ENCODE measurements at places on chromosomes 12 and 14.

DNA sequence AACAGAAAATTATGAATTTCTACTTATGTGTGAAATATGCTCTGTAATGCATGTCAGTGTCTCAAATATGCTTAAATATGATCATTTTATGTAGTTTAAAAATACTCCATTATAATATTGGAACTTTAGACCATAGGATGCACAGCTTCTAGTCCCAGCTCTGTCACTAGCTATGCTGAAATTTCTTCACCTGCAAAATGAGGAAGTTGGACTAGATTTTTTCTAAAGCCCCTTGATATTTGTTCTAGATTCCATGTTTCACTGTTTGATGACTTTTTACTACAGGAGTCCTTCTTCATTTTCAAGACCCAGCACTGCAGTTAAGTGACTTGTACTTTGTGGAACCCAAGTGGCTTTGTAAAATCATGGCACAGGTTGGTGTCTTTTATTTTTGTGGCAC lies 90.1 kb downstream of the LRRK2 start:
- no peak for DNase-seq

DNA sequence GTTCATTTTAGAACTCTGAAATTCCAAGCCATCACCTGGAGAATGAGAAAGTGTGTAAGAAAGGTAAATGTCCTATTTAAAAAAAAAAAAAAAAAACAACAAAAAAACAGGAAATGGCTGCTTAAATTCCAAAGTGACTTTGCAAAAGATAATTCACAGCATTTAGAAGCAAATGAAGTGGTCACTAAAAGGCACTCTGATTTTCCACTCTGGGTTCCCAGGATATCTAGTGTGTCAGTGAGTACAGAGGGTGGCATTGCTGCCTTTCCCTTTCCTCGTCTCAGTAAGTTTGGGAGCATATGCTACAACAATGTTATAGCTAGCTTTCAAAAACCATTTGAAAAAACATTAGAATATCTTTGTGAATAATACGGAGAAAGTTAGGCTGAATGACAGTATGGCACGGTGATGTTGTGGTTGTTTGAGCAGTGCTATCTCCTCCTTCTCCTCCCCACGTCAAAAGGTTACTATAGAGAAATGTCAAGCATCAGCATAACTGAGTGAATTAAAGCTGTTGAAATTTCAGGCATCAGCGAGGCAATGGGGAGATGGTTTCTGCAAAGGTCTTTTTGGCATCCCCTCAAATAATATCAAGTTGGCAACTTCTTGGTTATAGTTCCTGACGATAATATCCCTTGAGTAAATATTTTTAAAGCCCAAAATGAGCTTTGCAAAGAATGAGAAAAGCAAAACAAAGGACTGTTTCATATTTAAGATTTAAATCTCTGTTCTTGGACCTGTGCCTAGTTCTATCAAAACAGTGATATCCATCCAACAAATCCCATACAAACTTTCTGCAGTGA lies 164.5 kb upstream of the E2F7 start:
- DNase-seq = peak; percentile 30

DNA sequence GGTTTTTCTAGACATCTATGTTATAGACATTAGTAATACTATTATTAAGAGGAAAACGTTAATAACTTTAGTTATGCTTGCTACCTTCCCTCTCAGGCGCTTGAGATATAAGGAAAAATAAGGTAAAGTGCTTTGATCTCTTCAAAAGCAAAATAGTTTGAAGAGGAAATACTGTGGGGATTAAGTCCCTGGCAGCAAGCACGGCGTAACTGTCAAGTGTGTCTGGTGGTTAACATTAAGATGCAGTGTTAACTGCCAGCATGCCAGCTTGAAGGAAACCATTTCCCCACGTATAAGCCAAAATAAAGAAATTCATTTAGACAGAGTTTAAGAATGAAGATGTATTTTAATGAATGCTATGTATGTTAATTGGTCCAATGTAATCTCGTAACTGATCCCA lies 31.8 kb downstream of the PELI2 start:
- no peak for DNase-seq

GRCh38 chr14:52259434-52259833 lies 8.1 kb upstream of the PTGDR start:
- DNase-seq = no peak

DNA sequence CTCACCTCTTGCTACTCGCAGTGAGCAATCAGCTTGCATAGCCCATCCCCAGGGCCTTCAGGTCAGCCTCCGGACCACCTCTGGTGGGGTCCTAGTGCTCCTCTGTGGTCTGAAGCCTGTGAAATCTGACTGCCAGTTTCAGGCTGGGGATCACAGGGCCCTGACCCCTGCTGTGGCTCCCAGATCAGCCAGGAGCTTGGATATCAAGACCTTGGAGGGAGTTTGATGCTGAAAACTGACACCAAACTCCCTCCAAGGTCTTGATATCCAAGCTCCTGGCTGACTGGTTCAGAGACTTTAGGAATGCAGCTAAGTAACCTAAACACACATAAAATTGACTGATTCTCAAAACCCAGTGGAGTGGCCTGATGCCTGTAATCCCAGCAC lies 19.8 kb upstream of the DHRS4 start:
- no peak for DNase-seq

DNA sequence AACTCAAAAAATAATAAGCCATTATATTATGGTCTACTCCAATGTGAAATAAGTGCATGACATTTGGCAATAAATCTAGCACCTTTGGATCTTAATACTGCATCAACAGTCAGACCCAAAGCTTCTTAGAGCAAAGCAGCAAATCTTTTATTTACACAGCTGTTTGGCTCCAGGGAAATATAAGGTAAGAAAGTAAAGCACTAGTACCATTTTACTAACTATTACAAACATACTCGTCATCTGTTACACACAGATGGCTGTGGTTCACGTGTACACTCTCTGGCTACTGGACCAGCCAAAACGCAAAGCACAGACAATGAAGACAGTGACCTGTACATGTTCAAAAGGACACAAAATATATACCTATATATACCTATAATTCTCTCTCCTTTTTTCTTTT lies 2.8 kb downstream of the FGD6 start:
- DNase-seq = no peak

- DNase-seq = no peak
These were observed 45.9 kb downstream of the GPR135 start for GRCh38 chr14:59419303-59419702.

GRCh38 chr12:88650715-88651114 lies 70.4 kb upstream of the KITLG start:
- DNase-seq = no peak

DNA sequence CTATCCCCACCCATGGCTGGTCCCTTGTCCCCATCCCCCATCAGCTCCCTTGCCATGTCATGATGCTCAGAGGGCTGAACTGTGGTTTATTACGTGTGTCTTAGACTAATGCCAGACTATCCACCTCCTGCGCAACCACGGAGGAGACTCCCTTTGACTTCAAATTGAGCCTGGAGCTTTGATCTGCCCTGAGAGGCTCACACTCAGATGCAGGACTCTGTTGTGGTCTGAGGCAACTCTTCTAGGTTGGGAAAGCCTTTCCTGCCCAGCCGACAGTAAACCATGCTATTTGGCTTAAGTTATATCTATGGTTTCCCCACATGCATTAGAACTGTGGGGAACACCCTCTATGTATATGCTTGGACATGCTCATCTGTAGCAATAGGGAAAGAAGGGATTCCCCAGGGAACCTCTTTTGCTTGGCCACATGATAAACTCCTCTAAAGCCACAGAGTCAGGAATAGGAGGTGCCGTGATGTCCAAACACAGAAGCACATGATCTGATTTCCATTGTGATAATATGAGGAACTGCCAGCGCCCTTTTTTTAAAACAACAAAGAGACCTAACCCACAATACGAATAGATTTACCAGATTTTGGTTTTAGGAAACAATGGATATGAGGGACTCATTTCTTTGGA lies 11.1 kb upstream of the LGALS3 start:
- DNase-seq = no peak

- no peak for DNase-seq
These were observed 365.7 kb downstream of the RPS29 start for GRCh38 chr14:49220492-49220891.

GRCh38 chr14:100391724-100392123 lies 68.6 kb downstream of the SLC25A47 start:
- no peak for DNase-seq

DNA sequence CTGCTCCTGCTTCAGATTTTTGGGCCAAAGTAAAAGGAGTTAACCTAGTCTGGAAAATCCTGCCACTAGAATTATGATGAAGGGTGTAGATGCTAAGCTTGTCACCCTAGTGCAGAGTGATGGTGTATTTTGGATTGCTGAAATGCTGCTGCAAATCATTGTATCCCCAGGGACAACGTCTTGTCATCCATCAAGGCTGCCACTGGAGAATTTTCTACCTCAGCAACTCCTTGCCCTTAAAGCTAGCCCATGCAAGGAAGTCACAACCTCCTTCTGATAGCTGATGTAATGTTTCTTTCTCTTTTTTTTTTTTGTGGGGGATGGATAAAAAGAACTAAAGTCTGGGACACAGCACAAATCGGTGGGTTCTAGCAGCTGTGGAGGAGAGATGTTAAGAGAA lies 139.4 kb upstream of the FRMD6 start:
- DNase-seq = no peak

- no peak for DNase-seq
These were observed 21.4 kb upstream of the KCNK13 start for GRCh38 chr14:90040411-90040810.

- no peak for DNase-seq
These were observed 974.3 kb downstream of the VRK1 start for GRCh38 chr14:97771340-97772045.

GRCh38 chr12:87120440-87120839 lies 864.2 kb upstream of the MGAT4C start:
- DNase-seq = no peak

GRCh38 chr12:81942594-81942993 lies 183.4 kb upstream of the PPFIA2 start:
- DNase-seq = no peak

DNA sequence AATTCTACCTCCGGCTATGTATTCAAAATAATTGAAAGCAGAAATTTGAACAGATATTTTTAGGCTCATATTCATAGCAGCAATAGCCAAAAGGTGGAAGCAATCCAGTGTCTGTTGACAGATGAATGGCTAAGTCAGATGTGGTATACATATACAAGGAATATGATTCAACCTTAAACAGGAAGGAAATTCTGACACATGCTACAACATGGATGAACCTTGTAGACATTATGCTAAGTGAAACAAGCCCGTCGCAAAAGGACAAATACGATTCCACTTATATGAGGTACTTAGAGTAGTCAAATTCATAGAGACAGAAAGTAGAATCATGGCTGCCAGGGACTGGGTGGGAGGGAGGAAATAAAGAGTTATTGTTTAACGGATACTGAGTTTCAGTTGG lies 331.6 kb downstream of the PCNX1 start:
- no peak for DNase-seq

GRCh38 chr12:46585854-46586621 lies 213.5 kb upstream of the SLC38A2 start:
- DNase-seq = peak; percentile 89

GRCh38 chr12:110689281-110690126 lies 589 bp upstream of the HVCN1 start:
- no peak for DNase-seq

GRCh38 chr12:115132145-115132544 lies 448.2 kb upstream of the TBX3 start:
- DNase-seq = peak; percentile 23

DNA sequence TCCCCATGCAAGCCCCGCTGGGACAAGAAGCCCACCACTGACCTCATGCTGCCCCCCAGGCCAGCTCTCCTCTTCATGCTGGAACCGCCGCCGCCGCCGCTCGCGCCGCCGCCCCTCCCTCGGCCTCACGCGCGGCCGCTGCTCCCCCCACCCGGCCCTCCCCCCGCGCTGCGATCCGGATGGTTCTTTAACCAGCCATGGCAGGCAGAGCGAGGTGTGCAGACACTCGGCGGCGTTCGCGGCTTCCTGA lies at the start of gene DCAF5:
Gene DCAF5, minus strand, starts transcription at position 218 of the 250 bp plus-strand sequence. Its CDS starts 141 bp downstream, at position 77.
- DNase-seq = no peak

DNA sequence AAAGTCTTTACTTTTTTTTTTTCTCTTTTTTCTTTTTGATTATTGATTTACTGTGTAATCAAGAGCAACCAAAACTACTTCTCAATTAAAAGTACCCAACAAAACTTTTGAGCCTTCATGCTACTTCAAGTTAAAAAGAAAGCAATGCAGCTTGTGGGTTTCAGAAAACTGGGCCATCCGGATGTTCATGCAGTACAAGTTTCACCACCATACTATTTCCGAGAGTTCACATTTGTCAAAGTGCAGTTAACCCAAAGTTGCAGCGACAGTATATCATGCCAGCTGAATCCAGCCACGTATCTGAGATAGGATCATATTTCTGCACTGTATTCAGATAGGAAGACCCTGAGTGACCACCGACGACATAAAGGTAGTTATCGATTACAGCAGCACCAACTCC lies 33.0 kb downstream of the KLHL28 start:
- DNase-seq = no peak

DNA sequence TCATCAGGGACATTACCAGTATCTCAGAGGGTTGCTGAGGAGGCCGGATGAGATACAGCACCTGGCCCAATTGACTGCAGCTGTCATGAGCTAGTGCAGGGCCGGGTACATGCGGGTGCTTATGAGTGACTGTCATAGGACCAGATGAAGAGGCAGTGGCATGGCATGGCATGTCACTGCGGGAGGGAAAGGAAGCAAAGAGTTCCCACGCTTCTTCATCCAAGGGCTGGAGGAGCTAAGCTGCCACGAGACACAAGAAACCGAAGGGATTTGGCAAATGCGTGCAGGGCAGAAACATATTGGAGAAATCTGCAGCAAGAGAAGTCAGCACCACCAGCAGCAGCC lies 10.7 kb upstream of the GPX2 start:
- no peak for DNase-seq

DNA sequence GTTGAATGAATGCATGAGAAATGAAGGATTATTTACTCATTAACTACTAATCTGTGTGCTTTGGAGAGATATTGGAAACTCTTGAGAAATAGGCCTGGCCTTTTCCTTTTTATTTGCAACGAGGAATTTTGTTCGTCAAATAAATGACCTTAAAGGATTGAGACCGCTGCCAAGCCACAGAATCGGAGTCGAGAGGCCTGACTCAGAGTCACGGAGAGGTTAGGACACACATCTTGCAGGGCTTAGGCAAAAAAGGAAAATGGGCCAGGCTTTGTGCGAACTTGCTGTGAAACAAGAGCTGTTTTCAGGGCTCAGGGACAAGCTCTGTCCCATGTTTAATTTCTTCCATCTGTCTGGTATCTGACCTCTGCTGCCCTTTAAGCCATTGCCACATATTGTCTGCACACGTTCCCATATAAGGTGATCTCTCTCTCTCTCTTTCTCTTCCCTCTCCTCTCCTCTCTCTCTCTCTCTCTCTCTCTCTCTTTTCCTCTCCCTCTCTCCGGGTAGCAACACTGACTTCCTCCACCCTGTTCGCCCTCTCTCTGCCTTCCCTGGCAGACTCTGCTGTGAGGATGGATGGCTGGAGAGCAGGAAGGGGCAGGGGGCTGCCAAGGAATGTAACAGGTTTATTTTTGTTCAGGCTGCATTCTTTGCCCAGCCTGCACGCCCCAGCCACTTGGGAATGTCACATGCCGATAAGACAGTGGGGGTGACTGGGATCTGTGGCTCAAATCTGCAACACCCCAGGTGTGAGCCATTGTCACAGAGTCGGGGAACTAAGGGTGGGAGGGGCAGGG lies 14.9 kb upstream of the IFT81 start:
- DNase-seq = no peak
